Stimulated activated CD8-positive, alpha-beta memory T cell treated with anti-CD3 and anti-CD28 coated beads, Interleukin-4, amount 100 ng/mL, for 4 hours (primary cell): ENCODE measurements at places on chromosomes 1 and 21.

GRCh38 chr21:15775981-15776380 is 46.2 kb downstream of the USP25 start:
- no peak for DNase-seq

- DNase-seq: no peak
These were observed 118.6 kb upstream of the GALNT2 start for GRCh38 chr1:229948438-229948837.

GRCh38 chr1:27220096-27220495 is 14.3 kb upstream of the WDTC1 start:
- DNase-seq: no peak

DNA sequence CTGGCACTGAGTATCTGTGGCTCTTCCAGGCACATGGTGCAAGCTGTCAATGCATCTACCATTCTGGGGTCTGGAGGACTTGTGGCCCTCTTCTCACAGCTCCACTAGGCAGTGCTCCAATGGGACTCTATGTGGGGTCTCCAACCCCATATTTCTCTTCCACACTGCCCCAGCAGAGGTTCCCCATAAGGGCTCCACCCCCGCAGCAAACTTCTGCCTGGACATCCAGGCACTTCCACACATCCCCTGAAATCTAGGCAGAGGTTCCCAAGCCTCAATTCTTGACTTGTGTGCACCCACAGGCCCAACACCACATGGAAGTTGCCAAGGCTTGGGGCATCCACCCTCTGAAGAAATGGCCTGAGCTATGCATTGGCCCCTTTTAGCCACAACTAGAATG is 18.8 kb downstream of the ODF2L start:
- no peak for DNase-seq

DNA sequence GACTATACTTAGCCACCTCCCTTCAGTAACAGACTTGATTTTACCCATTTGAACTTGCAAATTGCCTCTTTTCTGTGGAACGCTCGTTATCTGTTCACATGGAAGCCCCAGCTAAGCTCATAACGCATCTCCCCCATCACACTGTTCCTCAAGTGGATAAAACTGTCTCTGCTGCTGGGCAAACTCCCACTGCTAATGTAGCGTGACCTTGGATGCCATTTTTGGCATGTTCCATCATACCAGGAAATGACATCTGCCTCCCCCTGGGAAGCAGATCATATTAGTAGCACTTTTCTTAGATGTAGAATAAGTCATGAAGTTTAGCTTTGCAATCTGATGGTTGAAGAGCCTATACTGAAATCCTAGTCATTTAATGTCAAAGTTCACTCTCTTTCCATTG is 528.7 kb upstream of the PLXNA2 start:
- DNase-seq: no peak

- DNase-seq: no peak
These were observed 451.2 kb downstream of the USP25 start for GRCh38 chr21:16181018-16181417.

DNA sequence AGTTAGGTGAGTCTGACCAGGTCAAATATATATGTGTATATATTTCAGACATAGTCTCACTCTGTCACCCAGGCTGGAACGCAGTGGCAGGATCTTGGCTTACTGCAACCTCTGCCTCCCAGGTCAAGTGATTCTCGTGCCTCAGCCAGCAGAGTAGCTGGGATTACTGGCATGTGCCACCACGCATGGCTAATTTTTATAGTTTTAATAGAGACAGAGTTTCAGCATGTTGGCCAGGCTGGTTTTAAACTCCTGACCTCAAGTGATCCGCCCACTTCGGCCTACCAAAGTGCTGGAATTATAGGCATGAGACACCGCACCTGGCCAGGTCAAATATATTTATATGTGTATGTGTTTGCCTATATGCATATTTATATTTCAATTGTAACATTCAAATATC is 581.5 kb upstream of the B3GALT2 start:
- no peak for DNase-seq

GRCh38 chr1:212073490-212073889 is 37.9 kb downstream of the DTL start:
- DNase-seq: no peak
